Activated gamma-delta T cell treated with Interleukin-2 at 50 U/mL for 16 hours (primary cell): ENCODE measurements at places on chromosomes 11 and 22.

GRCh38 chr11:60485987-60486386 is 6.6 kb upstream of the MS4A12 start:
- DNase-seq = no peak

DNA sequence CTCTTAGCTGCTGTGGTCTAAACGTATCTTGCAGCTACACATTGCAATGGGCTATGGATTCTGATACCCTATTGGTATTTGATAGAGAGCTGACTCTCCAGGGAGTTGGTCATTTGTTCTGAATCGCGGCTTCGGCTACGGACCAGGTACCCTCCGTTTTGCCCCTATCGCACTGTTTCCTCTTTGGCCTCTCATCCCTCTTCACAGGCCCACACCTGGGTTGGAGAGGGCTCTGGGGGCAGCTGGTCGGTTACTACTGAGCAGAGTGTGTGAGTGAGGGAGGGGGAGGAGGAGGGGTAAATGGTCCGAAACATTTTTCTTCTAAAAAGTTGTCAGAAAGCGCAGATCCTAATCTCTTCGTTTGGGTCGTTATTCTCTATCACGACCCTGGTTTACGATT is 48.8 kb upstream of the HSD17B12 start:
- DNase-seq = no peak

DNA sequence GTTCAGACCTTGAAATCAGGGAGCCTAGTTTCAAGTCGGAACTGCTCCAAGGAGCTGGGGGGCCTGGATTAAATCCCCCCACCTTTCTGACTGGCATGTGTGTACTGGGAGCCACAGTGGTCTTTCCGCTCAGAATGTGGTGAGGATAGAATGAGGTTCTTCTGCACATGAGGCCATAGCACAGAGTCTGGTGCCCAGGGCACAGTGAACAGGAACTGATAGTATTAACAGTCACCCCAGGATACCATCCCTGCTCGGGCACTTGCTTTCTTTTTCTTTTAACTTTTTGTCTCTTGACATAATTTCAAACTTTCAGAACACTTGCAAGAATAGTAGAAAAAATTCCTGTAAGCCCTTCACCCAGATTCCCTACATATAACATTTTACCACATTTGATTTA is 28.8 kb downstream of the LMO1 start:
- DNase-seq = no peak

- DNase-seq = no peak
These were observed 733.5 kb downstream of the BRD1 start for GRCh38 chr22:49094151-49094550.

GRCh38 chr11:11701070-11701469 is 79.3 kb upstream of the GALNT18 start:
- no peak for DNase-seq

GRCh38 chr22:45686836-45687235 is 15.2 kb downstream of the ATXN10 start:
- DNase-seq = no peak

- no peak for DNase-seq
These were observed 4.6 kb downstream of the DCHS1 start for GRCh38 chr11:6650980-6651379.
